ENCODE measurements at places on chromosomes 12 and 14. TPM values are rescaled to one million over a fixed set of nuclear protein-coding genes. Genes with fewer than 3 reads are reported as not detected.

PPP1R36 gene
- polyA plus RNA-seq = 2.6 TPM

HVCN1 gene
- polyA plus RNA-seq = 5.5 TPM

RNASE7 gene
- 0.09 TPM for polyA plus RNA-seq

PUS7L gene
- polyA plus RNA-seq = 8.7 TPM

Measured in large intestine (tissue), 12 donors.